Liver (tissue), 10 donors: ENCODE measurements at places on chromosomes 1 and 21. TPM values are rescaled to one million over a fixed set of nuclear protein-coding genes. Genes with fewer than 3 reads are reported as not detected.

DNA sequence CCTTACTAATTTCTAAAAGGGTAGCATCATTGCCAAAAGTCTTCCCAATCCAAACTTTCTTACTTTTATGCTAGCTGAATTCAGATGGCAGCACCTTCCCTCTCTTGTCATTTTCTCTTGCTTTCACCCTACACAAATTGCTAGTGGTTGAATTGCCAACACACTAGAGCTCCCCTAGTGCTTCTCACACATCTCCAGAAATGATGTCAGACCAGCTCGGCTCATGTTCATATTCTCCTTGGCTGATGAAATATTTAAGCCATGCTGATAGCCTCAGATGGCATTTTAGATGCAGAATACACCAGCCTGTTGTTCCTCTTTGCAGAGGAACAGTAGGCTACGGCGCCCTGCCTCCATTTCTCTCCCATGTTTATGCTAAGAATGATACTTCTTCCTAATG is 256.9 kb downstream of the PTBP2 start:
- no peak for DNase-seq

Gene ARMH1
- 8.0 TPM for polyA plus RNA-seq

- no peak for DNase-seq
These were observed 25.8 kb downstream of the CDC7 start for GRCh38 chr1:91526496-91526895.

Gene PTGS2
- polyA plus RNA-seq, result 0.11 TPM

DNA sequence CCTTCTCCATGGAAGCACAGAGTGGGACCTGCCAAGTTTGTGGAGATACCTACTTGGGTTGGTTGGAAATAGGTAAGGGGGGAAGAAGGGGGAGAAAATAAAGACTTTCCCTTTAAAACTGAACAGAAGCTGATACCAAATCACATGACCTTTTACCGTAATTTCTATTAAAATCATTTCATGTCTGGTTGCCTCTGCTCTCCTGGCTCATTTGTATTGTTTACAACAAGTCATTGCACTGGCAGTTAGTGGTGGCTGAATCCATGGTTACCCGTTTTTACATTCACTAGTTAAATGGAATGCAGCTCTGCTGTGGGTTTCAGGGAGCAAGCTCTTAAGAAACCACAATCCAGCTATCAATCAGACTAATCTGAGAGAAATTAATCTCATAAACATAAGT is 353.7 kb upstream of the ESRRG start:
- DNase-seq, result no peak

Gene PLCH2
- 1.3 TPM for polyA plus RNA-seq

DNA sequence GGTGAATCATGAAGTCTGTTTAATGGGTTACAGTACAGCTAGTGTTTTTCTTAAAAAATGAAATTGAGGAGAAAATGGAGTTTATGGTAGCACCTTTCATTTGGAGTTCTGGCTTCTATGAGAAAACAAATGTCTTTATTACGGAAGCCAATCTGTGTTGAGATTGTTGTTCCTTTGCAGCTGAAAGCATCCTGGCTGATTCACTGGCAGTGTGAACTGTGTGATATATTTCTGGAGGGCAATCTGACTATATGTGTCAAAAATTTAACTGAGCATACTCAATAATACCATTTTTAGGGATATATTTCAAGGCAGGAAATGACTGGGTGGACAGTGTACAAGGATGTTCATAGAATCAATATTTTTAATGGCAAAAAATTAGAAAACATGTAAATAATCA is 46.6 kb upstream of the LYST start:
- DNase-seq, result no peak
